ENCODE measurements at places on chromosomes 5 and 9.

DNA sequence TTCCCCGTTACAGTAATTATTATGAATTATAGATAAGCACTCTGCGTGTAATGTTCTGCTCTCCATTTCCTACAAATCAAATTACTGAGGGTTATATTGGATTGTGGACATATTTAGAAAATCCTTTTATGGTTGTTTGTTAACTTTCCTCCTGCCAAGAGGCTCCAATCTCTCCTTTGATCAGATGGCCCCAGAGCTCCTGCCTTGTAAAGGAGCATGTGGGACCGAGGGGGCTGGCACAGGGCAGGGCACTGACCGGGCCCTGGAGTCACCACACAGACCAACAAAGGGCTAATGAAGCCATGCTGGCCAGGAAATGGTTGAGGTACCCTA, 415.9 kb downstream of the EFNA5 start:
- DNase-seq, result no peak

- no peak for DNase-seq
Observed at GRCh38 chr9:11558043-11558442, 945.2 kb upstream of the PTPRD start.

DNA sequence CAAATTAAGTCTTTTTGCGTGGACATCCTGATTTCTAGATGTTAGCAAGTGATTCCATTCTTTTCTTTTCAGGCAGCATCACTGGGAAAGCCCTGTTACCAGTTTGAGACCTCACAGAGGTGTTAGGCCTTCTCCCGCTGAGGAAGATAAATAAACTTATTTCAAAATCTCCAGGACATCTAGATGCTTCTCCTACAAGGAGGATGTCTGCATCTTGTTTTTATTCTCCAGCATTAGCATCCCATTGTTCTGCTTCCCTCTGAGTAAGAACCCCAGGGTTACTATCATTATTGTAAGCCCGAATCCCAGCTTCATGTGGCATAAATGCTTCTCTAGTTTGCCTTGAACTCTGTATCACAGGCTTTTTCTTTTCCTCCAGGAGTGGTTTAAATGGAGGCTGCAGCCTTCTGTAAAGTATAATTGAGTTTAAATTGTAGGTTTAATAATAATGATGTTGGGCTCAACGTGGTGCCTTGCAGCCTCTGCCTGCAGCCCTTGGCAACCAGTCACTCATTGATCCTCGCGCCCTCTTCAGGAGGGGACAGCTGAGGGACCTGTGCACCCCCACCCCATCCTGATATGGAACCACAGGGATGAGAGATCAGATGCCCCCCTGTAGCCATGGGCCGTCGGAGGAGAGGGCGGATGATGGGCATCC, 114.9 kb downstream of the PDZD2 start:
- DNase-seq, result no peak

DNA sequence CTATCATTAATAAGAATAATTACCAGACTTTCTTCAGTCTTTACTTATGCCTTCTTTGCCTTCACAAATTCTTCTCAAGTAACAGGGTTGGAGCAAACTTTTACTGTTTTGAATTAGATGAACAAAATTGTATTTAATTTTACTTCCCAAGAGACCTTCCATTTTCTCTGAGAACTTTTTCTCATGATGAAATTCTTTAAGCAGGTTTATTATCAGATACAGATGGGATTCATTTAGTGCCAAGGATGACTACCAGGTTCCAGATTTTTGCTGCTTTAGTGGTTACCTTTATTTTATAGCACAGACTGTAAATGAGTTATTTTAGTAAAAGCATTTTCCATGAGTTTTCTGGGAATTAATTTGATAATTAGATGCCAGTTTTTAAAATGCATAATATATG, 125.1 kb downstream of the GDNF start:
- no peak for DNase-seq

DNA sequence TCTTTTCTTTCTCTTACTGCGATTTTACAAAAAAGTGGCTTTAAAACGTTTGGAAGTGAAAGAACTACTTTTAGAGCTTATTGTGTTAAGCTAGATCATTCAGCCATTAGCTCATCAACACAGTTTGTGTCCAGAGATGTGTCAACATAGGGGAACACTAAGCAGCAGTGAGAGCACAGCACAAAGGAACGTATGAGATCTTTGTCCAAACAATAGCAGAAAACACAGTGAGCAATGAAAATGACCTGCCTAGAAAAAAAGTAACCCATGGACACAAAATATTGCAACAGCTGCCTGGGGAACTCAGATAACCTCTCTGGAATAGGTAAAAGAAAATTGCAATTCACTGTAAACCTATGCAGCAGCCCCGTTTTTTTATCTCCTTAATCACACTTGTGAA, 372.5 kb downstream of the ARHGEF28 start:
- DNase-seq, result no peak

- DNase-seq, result no peak
Observed at GRCh38 chr9:123643518-123643917, 286.4 kb downstream of the DENND1A start.

Measured in NCI-H526 (cell line).